ENCODE measurements at places on chromosomes 4 and X.

- DNase-seq, result no peak
Observed at GRCh38 chr4:30518211-30518610, 202.0 kb upstream of the PCDH7 start.

- DNase-seq, result no peak
Observed at GRCh38 chr4:10369517-10369916, 87.7 kb downstream of the ZNF518B start.

GRCh38 chr4:48388525-48389154 lies 47.3 kb downstream of the SLAIN2 start:
- DNase-seq, result peak; percentile 21

GRCh38 chr4:173280998-173281397 lies 53.2 kb downstream of the HMGB2 start:
- DNase-seq, result no peak

GRCh38 chr4:183105092-183105491 lies 6.0 kb downstream of the WWC2 start:
- no peak for DNase-seq

DNA sequence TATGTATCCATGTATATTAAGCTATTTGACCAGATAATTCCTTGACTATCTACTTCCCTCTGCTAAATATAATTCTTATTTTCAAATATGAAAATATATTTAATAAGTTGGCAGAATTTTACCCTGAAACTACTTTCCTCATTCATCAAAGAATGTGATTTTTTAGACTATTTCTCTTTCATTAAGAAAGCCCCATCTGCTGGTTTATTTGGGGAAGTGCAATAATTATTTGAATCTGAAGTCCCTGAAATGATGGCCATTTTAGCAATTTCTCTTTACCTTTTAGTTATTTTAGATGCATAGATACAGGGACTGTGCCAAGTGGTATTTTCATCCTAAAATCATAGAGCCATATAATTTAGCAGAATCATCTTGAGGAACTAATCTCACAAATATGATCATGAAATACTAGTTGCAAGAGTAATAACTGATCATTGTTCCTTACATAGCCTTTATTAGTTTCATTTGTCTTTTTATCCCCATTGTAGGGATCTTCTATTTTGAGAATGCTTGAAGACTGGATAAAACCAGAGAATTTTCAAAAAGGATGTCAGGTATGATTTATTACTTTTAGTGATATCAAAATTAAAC lies 39.0 kb downstream of the ENPEP start:
- peak; percentile 47 for DNase-seq

GRCh38 chr4:6852582-6852981 lies 57.0 kb upstream of the TBC1D14 start:
- no peak for DNase-seq

DNA sequence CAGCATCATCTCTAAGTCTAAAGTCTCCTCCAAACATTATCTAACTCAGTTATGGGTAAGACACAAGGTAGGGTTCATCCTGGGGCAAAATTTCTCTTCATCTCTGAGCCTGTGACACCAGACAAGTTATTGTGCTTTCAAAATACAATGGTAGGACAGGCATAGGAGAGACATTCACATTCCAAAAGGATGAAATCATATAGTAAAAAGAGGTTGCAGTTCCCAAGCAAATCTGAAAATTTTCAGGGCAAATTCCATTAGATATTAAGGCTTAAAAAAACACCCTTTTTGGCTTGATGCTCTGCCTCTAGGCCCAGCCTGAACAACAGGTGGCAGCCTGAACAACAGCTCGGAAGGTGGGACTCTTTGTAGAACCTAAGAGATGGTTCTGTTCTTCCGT lies 448.3 kb upstream of the SLIT2 start:
- DNase-seq, result peak; percentile 27

- DNase-seq, result no peak
Observed at GRCh38 chrX:43813898-43814297, 68.4 kb downstream of the MAOB start.

GRCh38 chr4:40264995-40265909 lies 68.4 kb downstream of the RHOH start:
- DNase-seq, result peak; percentile 57

GRCh38 chr4:40055863-40056715 lies 561 bp upstream of the N4BP2 start:
- DNase-seq, result peak; percentile 86

DNA sequence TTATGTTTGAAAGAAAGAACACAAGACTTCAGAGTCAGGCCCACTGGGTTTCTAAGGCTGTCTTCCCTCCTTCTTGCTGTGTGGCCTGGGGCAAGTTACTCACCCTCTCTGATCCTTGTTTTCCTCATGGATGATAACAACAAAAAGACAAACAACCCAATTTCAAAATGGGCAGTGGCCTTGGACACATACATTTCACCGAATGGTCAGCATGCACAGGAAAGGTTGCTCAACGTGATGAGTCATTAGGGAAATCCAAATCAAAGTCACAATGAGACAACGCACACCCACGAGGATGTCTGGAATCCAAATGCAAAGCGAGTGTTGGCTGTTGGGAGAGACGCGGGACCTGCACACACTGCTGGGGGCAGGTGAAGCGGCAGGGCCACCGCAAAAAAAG lies 50.8 kb upstream of the PPP2R2C start:
- no peak for DNase-seq

DNA sequence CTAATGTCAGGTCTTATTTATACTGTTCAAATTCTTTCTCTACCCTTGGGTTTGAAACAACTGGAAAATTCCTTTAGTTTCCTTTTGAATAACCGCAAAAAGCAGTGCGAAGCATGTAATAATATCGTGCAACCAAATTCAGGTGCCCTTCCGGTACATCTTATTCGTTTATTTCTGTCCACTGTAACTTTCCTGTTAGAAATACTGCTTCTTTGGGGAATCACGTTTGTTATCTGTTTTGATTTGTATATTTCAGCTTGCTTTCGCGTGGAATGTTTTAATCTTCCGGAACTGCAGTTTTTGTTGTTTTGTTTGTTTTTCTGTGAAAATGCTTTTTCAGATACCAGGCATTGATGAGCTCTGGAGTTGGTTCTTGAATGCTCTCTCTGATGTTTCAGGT lies 85.7 kb upstream of the HPRT1 start:
- no peak for DNase-seq

DNA sequence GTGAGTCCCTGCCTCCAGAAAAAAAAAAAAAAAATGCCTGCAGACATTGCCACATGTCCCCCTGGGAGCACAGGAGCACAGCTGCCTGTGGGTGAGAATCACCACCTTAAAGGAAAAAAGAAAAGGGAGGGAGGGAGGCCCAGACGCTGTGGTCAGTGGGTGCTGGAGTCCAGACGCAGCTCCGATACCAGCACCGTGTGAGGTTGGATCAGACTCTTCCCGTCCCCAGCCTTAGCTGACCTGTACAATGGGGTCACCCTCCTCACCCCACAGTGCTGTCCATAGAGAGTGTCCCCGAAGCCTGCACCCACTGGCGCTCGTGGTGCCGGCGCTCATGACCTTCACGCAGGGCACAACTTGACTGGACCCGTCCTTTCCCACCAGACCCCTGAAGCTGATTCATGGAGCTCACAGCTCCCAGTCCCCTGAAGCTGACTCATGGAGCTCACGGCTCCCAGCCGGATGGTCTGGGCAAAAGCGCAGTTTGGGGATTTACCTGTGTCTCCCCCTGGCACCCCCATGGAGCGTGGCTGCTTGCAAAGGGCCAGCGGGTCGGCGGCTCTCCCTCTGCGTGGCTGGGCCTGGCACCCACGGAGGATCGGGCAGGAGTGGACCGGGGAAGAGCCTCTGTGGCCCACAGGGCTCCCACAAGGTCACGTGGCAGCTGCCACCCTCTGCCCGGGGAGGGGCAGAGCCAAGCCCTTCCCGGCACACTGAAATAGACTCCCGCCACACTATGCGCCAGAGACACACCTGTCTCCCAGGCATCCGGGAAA lies 31.4 kb downstream of the ABLIM2 start:
- DNase-seq, result no peak

- DNase-seq, result no peak
Observed at GRCh38 chr4:25667931-25668557, 12.4 kb downstream of the SLC34A2 start.

Measured in fibroblast of upper back skin (primary cell).